Left lung (tissue), 14 donors: ENCODE measurements at places on chromosomes 7 and 10. TPM values are rescaled to one million over a fixed set of nuclear protein-coding genes. Genes with fewer than 3 reads are reported as not detected.

- H3K27ac ChIP-seq: no peak overlapping the region
- no peak overlapping the region for H3K4me3 ChIP-seq
- H3K4me1 ChIP-seq: peaks cover 5% of the 10 kb centered on the region
- H3K27me3 ChIP-seq: no peaks in the 10 kb centered on the region
Observed at GRCh38 chr7:12670743-12671520, 16.5 kb upstream of the ARL4A start.

DNA sequence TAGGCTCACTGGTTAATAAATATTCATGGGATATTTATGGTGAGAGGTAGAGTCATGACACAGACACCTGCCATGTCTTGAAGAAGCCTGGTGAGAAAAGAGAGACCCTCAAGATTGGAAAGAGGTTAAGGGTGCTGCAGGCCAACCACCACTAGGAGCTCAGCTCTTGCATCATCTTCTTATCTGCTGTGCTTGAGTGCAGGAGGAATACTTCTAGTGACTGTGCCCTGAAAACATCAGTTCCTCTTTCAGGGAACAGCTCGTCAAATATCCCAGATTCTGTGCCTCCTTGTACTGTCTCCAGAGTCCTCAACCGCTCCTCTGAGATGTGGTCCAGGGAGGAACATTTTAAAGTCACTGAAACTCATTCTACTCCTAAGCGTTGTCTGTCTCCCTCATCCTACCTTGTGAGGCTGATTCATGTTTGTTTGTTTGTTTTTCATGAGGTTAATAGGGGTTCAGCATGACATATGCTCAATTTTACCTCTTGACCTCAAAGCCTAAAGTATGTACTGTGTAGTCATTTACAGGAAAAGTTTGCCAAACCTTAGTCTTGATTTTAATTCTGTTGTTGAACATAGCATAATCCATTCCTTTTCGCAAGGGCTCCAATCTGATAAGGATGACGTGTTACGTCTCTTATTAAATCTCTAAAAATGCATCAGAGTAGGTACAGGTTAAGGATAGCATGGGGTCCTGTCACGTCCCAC is 293.1 kb downstream of the C7orf25 start:
- no peaks in the 10 kb centered on the region for H3K36me3 ChIP-seq
- peaks cover 5% of the 10 kb centered on the region for H3K4me1 ChIP-seq
- H3K4me3 ChIP-seq: no peak overlapping the region
- DNase-seq: no peak
- no peak overlapping the region for H3K27ac ChIP-seq

DNA sequence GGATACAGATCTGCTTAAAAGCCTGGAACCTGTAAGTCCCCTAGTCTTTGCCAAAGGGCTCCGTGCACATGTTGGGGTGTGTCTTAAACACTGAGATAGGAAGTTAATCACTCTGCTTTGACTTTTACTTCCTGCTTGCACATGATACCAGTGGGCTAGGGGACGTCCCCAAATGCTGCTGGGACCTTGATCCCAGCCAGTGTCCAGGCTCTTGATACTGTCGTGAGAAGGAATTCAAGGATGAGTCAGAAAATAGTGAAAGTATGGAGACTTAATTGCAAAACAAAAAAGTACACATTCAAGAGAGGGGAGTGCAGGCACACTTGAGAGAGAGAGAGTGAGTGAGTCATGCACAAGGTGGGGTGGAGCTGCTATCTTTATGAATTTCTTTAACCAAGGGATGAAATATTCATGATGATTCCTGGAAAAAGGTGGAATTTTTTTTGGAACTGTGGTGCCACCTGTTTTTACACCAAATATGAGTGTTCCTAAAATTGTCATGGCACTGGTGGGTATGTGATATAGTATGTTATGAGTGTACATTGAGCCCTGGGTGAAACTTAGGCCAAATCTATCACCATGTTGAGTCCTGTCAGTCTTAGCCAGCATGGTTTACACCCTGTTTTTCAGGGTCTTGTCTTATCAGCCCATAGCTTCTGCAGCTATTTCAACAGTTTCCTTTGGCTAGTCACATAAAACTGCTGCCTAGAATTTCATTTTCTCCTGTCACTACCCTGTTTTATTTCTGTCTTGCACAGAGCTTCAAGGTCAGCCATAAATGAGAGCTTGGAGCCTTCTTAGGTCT is 88.3 kb upstream of the CYP26C1 start:
- no peaks in the 10 kb centered on the region for H3K27me3 ChIP-seq
- H3K4me1 ChIP-seq: no peaks in the 10 kb centered on the region
- peak; percentile 32 for DNase-seq
- H3K36me3 ChIP-seq: peaks cover 13% of the 10 kb centered on the region
- no peak overlapping the region for H3K4me3 ChIP-seq

Gene NXPH1
- total RNA-seq: not detected

Gene HOXA2
- 0.61 TPM for total RNA-seq

Gene OGDHL
- 0.39 TPM for total RNA-seq
